ENCODE measurements at places on chromosomes 7 and 10. TPM values are rescaled to one million over a fixed set of nuclear protein-coding genes. Genes with fewer than 3 reads are reported as not detected.

- H3K4me3 ChIP-seq = no peak overlapping the region
- H3K27ac ChIP-seq = peak overlapping the region; percentile 51
- H3K36me3 ChIP-seq = peaks cover 2% of the 10 kb centered on the region
- DNase-seq = peak; percentile 80
- H3K27me3 ChIP-seq = no peaks in the 10 kb centered on the region
- peaks cover 31% of the 10 kb centered on the region for H3K4me1 ChIP-seq
Measured at GRCh38 chr10:17144757-17145156, 15.1 kb upstream of the CUBN start.

- H3K4me1 ChIP-seq = peaks cover 27% of the 10 kb centered on the region
- no peak for DNase-seq
- peak overlapping the region; percentile 78 for H3K27ac ChIP-seq
- no peaks in the 10 kb centered on the region for H3K36me3 ChIP-seq
Measured at GRCh38 chr7:23346316-23346715, 47.2 kb downstream of the MALSU1 start.

DNA sequence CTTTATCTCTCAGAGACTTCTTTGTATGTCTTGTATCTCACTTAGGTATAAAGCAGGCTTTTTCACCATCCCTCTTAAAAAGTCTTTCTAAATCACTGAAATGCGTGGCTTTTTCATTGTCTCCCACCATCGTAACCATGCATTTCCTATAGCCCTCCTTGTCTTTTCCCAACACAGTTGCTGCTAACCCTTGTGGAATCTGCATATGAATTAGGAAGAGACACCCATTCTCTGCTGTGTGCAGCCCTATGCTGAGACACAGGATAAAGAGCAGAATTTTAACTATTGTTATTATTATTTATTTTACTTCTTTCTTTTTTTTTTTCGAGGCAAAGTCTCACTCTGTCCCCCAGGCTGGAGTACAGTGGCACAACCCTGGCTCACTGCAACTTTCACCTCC, 804.3 kb upstream of the COBL start:
- H3K27me3 ChIP-seq = no peaks in the 10 kb centered on the region
- no peak for DNase-seq
- no peaks in the 10 kb centered on the region for H3K4me1 ChIP-seq

DNA sequence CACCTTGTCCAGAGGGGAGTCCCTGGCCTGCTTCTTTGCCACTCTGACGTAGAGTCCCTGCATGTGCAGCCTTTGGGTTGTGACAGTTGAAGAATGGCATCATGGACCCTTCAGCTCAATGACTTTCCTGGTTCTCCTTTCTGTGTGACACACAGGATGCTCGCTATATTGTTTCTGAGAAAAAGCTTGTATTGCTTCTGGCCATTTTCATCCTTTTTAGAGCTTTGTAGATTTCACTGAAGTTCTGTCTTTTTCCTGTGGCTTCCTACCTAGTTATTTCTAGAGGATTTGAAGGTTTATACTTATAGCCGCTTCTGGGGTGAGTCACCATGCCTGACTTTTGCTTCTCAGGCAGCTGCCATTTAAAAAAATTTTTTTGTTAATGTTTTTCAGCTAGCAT, 27.0 kb downstream of the SND1 start:
- no peak overlapping the region for H3K4me3 ChIP-seq
- H3K27ac ChIP-seq = no peak overlapping the region
- H3K36me3 ChIP-seq = peaks cover 70% of the 10 kb centered on the region
- peaks cover 39% of the 10 kb centered on the region for H3K4me1 ChIP-seq
- DNase-seq = no peak

- H3K27ac ChIP-seq = no peak overlapping the region
- peaks cover 19% of the 10 kb centered on the region for H3K4me1 ChIP-seq
- no peaks in the 10 kb centered on the region for H3K27me3 ChIP-seq
Measured at GRCh38 chr7:7100432-7100849, 81.9 kb upstream of the C1GALT1 start.

The SORBS1 gene
- total RNA-seq = 1.0 TPM
